ENCODE measurements at places on chromosomes 11 and 22.

- no peak for DNase-seq
These were observed 309.9 kb downstream of the GUCY1A2 start for GRCh38 chr11:106708348-106708747.

GRCh38 chr22:42913874-42914510 lies 56.9 kb upstream of the ARFGAP3 start:
- no peak for DNase-seq

DNA sequence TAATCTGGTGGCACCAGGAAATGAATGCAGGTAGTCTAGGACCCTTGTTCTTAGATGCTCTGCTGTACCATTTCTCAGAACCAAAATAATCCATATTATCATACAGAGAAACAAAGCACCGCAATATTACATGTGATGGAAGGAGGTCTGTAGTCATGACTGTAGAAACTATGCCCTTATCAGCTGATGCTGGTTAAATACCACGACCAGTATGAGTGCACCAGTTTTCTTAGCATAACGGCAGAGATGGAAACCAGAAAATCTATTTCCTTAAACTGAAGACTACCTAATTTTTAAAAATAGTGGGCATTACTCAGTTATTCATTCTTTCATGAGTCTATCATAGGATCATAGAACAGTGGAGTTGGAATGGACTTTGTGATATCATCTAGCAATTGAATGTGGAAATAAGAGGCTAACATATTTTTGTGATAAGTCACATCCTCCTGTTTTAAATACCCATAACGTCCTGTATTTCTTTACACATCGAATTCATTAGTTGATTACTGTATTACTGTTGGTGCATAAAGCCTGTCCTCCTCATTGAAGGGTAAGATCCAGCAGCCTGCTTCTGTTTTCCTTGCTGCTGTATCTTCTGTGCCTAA lies 15.1 kb downstream of the JHY start:
- no peak for DNase-seq

DNA sequence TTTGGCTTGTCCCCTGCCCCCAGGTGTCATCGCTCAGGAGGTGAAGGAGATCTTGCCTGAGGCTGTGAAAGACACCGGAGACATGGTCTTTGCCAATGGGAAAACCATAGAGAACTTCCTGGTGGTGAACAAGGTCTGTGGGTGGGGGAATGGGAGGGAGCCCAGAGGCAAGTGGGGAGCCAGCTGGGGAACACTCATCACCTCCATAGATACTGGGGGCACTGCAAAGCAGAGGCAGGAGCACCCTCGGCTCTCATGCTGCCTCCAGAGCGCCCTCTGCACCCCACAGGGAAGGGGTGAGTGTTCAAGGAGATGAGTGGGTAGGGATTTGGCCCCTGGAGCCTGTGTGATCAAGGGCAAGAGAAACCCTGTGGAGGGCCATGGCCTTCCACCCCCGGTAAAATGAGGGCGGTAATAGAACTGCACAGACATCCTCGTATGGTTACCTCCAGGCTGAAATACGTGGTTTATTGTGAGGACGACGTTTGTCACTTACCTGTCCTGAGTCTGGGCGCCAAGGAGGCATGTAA lies 14.0 kb downstream of the TMEM258 start:
- no peak for DNase-seq

DNA sequence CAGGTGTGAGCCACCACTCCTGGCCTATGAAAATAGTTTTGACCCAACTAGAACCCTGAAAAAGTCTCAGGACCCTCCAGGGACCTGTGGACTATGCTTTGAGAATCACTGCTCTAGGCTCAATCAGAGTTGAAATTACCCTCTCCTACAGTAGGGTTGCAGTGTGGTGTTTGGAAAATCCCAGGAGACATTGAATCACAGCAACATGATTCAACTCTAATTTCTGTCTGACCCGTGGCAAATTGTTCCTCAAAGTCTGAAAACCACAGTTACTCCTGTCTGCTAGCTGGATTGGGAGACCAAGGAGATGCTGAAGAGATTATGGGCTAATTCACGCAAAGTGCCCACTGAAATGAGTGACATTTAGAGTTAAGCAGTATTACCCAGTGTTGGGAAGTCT lies 5.4 kb upstream of the MTMR3 start:
- no peak for DNase-seq

DNA sequence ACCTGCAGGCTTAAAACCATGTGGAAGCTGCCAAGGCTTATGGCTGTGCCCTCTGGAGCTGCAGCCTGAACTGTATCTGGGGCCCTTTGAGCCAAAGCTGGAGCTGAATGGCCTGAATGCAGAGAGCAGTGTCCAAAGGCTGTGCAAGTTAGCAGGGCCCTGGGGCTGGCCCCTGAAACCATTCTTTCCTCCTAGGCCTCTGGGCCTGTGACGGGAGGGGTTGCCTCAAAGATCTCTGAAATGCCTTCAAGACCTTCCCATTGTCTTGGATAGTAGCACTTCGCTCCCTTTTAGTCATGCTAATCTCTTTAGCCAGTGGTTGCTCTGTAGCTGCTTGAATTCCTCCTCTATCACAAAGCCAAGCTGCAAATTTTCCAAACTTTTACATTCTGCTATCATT lies 12.8 kb upstream of the IFTAP start:
- DNase-seq, result no peak

DNA sequence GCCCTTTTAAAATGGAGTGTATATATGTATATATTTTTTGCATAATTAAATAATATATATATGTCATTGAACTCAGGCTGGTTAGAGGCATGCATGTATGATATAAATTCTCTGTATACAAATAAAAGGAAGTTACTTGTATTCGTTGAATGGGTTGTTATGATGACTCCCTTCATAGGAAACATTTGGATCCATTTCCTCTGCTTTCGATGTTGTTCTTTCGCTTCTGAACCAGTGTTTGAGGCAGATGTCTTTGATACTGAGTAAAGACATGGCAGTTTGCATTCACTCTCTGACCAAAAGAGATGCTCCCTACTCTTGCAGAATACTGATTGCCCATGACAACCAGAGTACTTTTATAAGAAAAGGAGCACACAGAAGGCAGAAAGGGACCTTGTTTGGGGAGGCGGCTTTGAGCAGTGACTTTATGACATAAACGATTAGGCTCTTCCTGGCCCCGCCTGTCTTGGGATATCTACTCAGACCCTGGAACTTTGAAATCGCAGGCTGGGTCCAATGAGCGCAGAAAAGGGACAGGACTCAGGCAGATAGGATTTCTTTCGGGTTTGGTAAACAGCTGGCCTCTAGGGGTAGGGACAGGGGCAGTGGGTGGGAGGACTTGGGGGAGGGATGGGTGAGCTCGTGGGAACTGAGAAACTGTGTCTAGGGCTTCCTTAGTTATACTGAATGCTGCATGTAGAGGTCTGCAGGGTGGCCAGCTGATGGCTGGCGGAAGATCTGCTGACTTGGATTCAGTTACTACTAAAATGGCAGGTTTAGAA lies 23.2 kb downstream of the TIMP3 start:
- DNase-seq, result no peak

- DNase-seq, result no peak
These were observed 33.0 kb downstream of the DKK3 start for GRCh38 chr11:11975201-11976092.

Measured in activated naive CD4-positive, alpha-beta T cell treated with Interleukin-2 at 50 U/mL for 16 hours (primary cell).